ENCODE measurements at places on chromosomes 1 and 21.

DNA sequence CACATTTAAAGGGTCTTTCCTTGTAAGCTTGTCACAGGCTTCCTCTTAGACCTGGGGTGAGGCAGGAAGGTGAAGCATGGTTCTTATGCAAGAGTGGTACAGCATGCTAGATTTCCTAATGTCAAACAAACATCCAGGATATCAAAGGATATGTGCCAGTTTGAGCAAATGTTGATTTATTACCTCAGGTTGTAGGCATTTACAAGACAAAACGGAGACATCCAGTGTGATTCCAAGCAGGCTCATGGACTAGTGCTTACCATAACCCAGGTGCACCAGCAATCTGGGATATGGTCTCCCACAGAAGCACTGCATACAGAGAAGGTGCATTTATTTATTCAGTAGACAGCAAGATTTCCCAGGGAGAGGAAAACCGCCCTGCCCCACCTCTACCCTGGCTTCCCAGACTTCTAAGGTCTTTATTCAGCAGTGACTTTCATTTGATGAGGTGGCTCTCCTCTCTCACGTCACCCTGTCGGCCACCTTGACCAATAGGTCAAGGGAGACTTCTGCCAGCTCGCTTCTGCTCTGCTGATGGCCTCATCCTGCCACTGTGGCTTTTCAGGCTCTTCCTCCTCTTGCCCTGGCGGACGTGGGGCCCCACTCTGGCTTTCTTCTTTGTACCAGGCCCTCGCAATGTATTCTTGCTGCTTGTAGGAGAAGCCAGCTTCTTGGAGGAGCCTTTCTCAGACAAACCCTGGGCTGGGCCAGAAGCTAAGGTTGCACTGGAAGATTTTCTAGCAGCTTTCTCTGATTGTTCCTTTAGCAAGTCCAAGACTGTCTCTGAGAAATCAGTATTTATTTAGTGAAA, 25.6 kb downstream of the HHIPL2 start:
- no peak for DNase-seq

DNA sequence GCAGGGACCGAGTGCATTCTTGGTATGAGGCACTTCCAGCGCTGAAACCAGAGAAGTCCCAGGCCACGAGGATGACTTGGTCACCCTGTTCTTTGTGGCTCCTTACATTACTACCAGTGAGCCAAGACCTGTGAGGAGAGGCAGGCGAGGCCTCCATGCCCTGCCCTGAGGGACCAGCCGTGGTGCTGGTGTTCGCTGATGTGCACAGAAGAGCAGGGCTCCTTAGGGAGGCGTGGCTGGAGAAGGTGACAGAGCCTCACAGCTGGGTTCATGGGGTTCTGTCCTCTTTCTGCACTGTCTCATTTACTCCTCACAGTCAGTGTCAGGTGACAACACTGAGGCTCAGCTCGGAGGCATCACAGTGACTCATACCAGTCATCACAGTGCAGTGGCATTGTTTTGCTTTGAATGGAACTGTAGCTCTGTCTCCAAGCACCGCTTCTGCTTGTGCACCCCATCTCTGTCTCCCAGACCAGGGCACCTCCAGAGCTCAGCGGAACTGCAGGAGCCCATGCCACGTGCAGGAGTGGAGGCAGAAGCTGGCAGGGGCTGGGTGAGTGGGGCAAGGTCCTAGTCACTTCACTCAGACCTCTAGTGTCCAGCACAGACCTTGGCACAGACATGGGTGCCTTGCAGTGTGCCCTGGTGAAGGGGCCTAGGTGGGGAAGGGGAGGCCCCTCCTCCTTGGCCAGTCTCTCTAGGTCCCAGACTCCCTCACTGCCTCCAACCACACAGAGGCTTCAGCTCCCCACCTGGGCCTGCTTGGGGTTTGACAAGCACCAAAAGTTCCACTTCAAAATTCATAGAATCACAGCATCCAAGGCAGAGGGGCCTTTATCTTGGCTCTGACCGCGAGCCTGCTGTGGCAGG, 310.9 kb downstream of the MATN1 start:
- DNase-seq = no peak

DNA sequence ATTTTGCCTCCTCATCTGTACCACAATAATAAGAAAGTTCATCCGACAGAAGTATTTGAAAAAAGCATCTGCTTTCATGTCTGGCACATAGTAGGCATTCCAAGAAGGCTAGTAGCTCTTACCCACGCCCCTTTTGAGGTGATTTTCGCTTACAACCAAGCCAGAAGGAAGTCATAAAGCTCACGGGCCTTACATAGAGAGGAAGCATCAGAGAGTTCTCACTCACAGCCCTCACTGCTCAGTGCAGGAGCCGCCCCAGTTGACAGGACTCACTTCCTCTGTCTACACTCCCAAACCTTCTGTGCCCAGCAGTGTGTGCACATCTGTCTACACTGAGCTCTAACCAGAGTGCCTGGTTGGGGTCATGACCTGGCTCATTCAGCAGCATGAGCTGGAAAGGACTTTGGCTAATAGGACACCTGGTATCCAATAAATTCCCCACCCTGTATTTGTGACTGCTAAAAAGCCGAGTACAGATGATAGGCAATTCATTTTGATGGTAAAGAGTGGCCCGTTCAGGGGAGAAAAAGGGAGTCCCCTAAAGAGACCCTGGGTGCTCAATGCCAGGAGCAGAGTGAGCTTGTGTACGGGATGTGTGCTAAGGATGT, 36.8 kb upstream of the DUSP10 start:
- no peak for DNase-seq

DNA sequence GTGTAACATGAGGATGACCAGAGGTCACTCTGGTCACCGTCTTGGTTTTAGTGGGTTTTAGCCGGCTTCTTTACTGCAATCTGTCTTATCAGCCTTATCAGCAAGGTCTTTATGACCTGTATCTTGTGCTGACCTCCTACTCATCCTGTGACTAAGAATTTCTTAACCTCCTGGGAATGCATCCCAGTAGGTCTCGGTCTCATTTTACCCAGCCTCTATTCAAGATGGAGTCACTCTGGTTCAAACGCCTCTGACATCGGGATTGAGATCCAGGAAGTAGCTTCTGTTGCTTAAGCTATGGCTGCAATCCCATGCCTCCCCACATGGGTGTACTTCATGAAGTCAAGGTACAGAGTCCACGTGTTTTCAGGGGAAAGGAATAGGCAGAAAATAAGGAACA, 19.9 kb downstream of the FMN2 start:
- DNase-seq = no peak

DNA sequence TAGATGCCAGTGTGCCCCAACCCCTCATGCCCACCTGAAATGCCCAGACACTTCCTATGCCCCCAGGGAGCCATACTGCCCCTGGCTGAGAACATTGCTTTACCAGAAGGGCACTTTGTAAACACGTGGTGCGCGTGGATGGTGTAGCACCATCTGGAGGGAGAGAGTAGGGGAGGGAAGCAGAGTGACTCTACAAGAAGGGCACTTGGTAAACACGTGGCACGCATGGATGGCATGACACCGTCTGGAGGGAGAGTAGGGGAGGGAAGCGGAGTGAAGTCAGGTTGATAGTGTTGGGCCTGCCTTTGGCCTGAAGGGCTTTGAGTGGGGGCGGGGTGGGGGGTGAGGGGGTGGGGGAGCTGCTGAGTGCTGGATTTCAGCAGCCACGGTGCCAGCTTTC, 324.0 kb upstream of the VAMP3 start:
- DNase-seq = no peak

- no peak for DNase-seq
Observed at GRCh38 chr1:33338440-33339211, 17.7 kb upstream of the A3GALT2 start.

DNA sequence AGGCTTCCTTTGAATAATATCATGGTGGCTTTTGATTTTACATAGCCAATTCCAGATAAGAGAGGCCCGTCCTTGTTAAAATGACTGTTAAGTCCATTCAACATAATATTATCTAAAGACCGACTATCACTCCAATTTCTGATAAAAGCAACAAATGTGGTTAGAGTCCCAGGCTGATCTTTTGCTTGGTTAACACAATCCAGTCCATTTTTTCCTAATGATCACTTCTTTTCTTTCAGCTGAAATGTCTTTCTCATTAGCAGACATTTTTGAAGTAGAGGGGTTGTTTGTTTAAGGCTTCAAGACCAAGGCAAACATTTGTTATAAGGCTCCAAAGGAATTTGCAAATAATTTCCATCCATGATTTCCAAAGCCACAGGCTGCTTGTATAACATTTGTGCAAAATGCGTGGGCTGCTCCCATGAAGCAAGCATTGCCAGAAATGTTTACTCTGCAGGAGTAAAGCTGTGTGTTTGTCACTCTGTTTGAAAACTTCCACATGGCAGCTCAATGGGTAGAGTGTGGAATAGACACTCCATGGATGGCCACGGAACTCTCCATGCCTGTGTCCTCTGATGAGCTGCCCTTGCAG, 111.5 kb downstream of the PSMG1 start:
- DNase-seq = no peak

GRCh38 chr1:193730017-193730416, 543.6 kb upstream of the B3GALT2 start:
- no peak for DNase-seq

- DNase-seq = no peak
Observed at GRCh38 chr1:101181930-101182329, 54.9 kb upstream of the S1PR1 start.

DNA sequence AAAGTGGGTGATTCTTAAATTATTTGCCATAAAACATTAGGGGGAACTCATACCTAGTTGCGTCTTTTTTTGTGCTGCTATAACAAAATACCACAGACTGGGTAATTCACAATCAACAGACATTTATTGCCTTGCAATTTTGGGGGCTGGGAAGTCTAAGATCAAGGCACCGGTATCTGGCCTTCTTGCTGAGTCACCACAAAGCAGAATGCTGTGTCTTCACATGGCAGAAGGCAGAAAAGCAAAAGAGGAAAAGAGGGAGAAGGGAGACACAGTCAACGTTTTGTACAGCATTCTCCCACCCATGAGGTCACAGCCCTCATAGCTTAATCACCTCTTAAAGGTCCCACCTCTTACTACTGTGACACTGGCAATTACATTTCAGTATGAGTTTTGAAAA, 291.0 kb downstream of the CHRM3 start:
- DNase-seq = no peak

GRCh38 chr1:162138112-162138511, 68.6 kb downstream of the NOS1AP start:
- DNase-seq = no peak

GRCh38 chr21:38329162-38329561, 72.4 kb downstream of the KCNJ15 start:
- no peak for DNase-seq

GRCh38 chr21:42755766-42756579, 102.6 kb downstream of the PDE9A start:
- no peak for DNase-seq

GRCh38 chr1:81387446-81387845, 413.3 kb upstream of the ADGRL2 start:
- no peak for DNase-seq

DNA sequence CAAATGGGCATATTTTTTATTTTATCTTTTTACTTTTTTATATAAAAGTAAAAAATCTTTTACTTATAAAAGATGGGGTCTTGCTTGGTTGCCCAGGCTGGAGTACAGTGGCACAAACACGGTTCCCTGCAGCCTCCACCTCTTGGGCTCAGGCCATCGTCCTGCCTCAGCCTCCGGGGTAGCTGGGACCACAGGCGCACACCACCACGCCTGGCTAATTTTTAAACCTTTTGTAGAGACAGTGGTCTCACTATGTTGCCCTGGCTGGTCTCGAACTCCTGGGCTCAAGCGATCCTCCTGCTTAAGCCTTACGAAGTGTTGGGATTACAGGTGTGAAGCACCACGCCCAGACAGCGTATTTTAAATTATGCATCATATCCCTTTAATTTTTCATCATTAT, 986 bp downstream of the H6PD start:
- no peak for DNase-seq

GRCh38 chr1:30750731-30751291, 6.8 kb downstream of the LAPTM5 start:
- no peak for DNase-seq

- no peak for DNase-seq
Observed at GRCh38 chr1:30856260-30856790, 52.2 kb downstream of the SDC3 start.

DNA sequence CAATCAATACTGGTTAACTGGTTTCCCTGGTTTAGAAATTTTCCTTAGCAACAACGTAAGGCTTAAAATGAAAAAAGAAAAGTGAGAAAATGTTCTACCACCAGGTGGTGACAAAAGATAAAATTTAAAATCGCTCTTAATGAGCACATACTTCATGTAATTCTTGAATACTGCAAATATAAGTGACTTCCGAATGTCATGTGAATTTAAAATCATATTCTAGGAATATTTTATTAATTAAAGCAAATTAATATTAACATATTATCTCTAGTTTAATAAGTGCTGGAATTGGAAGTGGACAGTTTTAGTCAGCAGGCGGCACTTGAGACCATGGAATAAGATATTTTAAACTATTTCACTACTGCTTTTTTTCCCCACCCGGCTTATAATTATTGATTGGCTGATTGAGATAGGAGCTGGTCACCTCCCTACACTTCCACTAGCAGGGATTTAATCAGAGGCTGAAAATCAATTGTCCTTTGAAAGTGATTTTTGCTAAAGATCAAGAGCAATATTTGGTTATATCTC, 5.0 kb upstream of the ADAMTS1 start:
- no peak for DNase-seq

GRCh38 chr1:47522935-47523834, 85.3 kb downstream of the FOXD2 start:
- no peak for DNase-seq

- no peak for DNase-seq
Observed at GRCh38 chr1:76679534-76680152, 187.6 kb upstream of the ST6GALNAC5 start.

- DNase-seq = no peak
Observed at GRCh38 chr1:42941640-42942330, 16.9 kb downstream of the SLC2A1 start.

GRCh38 chr1:37574834-37575480, 18.2 kb downstream of the DNALI1 start:
- DNase-seq = no peak

GRCh38 chr1:32266921-32267591, 16.0 kb downstream of the LCK start:
- no peak for DNase-seq

DNA sequence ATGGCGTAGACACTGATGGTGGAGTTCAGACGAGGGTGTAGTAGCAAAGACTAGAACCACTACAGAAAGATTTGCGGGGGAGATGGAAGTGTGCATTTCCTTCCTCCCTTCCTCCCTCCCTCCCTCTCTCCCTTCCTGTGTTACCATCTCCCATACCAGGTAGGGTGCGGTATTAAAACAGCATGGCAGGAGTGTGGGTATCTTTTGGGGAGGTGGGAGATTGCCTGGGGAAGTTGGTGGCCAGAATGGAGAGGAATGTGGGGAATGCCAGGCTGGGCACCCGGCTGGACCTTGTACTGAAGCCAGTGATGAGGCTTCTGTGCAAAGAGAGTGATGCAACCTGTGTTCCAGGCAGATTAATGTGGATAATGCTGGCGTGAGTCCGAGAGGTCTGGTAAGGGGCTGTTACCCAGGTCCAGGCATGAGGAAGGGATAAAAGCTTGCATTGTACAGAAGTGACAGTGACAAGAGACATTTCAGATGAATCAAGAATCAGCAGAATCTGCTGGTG, 30.3 kb upstream of the PPP2R5A start:
- no peak for DNase-seq

DNA sequence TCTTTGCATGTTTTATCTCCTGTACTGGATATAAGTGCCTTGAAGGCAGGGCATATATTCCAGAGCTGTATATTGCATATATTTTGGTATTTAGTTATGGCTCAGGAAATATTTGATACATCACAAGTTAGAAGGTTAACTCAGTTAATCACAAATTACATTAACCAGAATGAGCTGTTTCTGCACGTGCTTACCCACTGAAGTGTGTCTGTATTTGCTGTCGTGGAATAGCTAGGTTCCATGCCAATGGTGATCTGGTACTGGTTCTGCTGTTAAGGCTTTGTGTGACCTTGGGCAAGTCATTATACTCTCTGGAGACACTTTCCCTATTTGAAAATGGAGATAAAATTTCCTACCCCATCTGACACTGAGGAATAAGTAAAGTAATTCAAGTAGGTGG, 50.7 kb downstream of the OSBPL9 start:
- DNase-seq = no peak

Data from stimulated activated CD4-positive, alpha-beta T cell treated with anti-CD3 and anti-CD28 coated beads, Interleukin-2, amount 100 ng/mL, for 48 hours (primary cell).